ENCODE measurements at places on chromosomes 12 and 14. TPM values are rescaled to one million over a fixed set of nuclear protein-coding genes. Genes with fewer than 3 reads are reported as not detected.

DNA sequence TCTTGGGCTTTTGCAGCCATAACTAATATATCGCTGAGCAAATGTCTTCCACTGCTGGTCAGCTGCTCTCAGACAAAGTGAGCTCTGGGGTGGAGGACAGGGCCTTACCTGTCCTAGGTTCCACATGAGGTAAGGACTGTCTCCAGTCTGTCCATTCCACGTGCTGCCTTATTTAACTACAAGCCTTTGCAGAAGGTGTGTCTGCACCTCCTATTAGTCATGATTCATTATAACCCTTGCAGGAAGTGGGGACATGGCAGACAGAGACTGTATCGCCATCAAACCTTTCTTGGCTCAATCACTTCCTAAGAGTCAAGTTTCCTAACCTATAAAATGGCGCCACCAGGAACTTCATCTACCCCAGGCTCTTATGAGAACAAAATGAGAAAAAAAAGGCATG, 46.9 kb downstream of the SLC25A47 start:
- H3K36me3 ChIP-seq = peaks cover 11% of the 10 kb centered on the region
- H3K4me1 ChIP-seq = peaks cover 14% of the 10 kb centered on the region
- no peaks in the 10 kb centered on the region for H3K27me3 ChIP-seq
- no peak for DNase-seq
- no peak overlapping the region for H3K27ac ChIP-seq

- H3K4me3 ChIP-seq = no peak overlapping the region
- H3K27ac ChIP-seq = no peak overlapping the region
- H3K27me3 ChIP-seq = no peaks in the 10 kb centered on the region
- no peak for DNase-seq
- no peaks in the 10 kb centered on the region for H3K4me1 ChIP-seq
Measured at GRCh38 chr12:77349689-77350370, 284.5 kb upstream of the E2F7 start.

DNA sequence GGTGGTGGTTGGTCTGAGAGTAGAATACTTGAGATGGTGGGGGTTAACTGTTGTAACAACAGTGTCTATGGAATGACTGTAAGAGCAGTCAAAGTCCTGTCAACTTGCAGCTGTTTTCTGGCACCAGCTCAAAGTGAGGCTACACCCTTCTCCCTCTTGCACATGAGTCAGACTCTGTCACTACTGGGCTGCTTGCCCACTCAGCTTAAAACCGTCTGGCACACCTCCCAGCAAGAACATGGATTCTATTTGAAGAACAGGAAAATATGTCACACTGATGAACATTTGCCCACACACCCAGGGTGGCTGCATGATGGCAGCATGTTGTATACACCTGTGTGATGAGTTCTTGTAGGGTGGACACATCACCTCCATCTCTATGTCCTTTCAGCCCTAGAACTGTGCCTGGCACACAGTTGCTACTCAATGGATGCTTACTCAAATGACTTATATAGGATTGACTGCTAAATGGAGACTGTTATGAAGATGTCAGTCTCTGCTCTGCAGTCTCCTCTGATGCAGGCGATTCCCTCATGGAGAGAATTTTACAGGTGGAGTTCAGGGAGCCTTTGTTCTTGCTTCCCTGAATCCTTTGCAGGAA, 19.3 kb upstream of the SERPINA6 start:
- H3K27me3 ChIP-seq = peaks cover 36% of the 10 kb centered on the region
- no peak overlapping the region for H3K27ac ChIP-seq
- no peaks in the 10 kb centered on the region for H3K4me1 ChIP-seq
- no peaks in the 10 kb centered on the region for H3K36me3 ChIP-seq
- DNase-seq = no peak
- no peak overlapping the region for H3K4me3 ChIP-seq

GRCh38 chr12:82952946-82953345, 266.2 kb downstream of the TMTC2 start:
- no peaks in the 10 kb centered on the region for H3K27me3 ChIP-seq
- H3K27ac ChIP-seq = no peak overlapping the region
- no peaks in the 10 kb centered on the region for H3K36me3 ChIP-seq
- H3K4me1 ChIP-seq = no peaks in the 10 kb centered on the region
- no peak for DNase-seq

GRCh38 chr12:75139196-75139595, 70.4 kb downstream of the KCNC2 start:
- peaks cover 2% of the 10 kb centered on the region for H3K27me3 ChIP-seq
- H3K4me1 ChIP-seq = no peaks in the 10 kb centered on the region

DNA sequence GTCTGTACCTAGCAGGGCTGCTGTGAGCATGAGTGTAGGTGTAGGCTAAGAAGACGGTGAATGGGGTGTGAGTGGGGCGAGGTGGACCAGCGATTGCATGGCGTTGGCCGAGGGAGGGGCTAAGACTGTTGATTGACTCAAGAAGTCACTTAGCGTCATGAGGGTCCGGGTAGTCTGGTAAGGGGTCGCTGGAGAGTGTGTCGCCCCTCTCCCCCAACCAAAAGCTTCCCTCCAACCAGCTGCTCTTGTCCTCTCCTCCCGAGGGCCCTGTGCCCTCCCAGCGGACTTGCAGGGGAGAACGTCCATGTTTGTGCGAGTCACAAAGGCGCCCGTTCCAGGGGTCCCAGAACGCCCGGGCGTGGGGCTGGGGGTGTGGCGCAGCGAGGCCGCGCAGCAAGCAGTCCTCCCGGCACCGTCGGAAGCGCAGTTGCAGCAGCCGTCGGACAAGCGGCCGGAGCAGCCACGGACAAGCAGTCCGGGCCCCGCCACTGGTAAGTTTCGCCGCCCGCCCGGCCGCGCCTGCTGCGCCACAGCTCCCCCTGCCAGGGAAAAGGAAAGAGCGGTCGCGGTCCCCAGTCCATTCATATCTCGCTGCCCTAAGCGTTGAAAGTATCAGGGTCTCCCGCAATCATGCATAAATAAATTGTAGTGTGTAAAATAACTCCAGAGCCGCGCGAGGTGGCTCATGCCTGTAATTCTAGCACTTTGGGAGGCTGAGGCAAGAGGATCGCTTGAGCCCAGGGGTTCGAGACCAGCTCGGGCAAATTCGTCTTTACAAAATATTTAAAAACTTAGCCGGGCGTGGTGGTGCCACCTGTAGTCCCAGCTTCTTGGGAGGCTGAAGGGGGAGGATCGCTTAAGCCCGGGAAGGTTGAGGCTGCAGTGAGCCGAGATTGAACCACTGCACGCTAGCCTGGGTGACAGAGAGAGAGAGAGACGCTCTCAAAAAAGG, at the start of gene CCDC63:
Gene CCDC63, plus strand, starts transcription at position 373 of the 952 bp plus-strand sequence. CDS start 5,968 bp downstream, outside the sequence.
- H3K4me1 ChIP-seq = peaks cover 6% of the 10 kb centered on the region
- H3K27ac ChIP-seq = peak within 1 kb of the TSS; percentile 66
- peak within 1 kb of the TSS; percentile 78 for H3K4me3 ChIP-seq

GRCh38 chr12:62934239-62934798, 631 bp downstream of the PPM1H start:
- peak overlapping the region; percentile 91 for H3K4me3 ChIP-seq
- DNase-seq = no peak
- H3K27me3 ChIP-seq = peaks cover 26% of the 10 kb centered on the region
- peaks cover 9% of the 10 kb centered on the region for H3K4me1 ChIP-seq

GRCh38 chr14:88535813-88536212, 19.0 kb downstream of the PTPN21 start:
- DNase-seq = no peak
- no peak overlapping the region for H3K27ac ChIP-seq
- no peak overlapping the region for H3K4me3 ChIP-seq
- peaks cover 5% of the 10 kb centered on the region for H3K27me3 ChIP-seq

GRCh38 chr14:61213920-61214319, 67.2 kb downstream of the TMEM30B start:
- DNase-seq = no peak
- no peak overlapping the region for H3K4me3 ChIP-seq
- H3K27me3 ChIP-seq = peaks cover 22% of the 10 kb centered on the region

The DEGS2 gene
- total RNA-seq = not detected

The TMCC3 gene
- total RNA-seq = 0.71 TPM

The KCNJ8 gene
- total RNA-seq = not detected
